Left lung (tissue), 14 donors: ENCODE measurements at places on chromosomes 2 and 18. TPM values are rescaled to one million over a fixed set of nuclear protein-coding genes. Genes with fewer than 3 reads are reported as not detected.

DNA sequence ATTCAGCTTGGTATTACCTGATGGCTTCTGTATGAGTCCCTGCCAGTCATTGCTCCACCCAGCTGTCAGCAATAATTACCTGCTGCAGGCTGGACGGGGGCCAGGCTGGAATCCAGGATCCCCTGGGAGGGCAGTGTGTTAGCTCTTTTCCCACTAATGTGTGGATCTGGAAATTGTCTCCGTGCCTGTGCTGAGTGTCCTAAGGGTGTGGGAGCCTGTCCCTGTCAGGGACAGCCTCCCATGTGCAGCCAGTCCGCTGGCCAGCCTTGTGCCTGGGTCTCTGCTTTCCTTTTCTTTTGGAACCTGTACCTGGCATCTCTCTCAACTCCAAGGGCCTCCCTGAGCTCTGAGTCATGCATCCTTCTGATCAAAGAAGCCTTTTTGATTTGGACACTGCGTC lies 107.2 kb upstream of the SPRED2 start:
- H3K4me1 ChIP-seq = no peaks in the 10 kb centered on the region
- no peak for DNase-seq
- no peak overlapping the region for H3K27ac ChIP-seq

DNA sequence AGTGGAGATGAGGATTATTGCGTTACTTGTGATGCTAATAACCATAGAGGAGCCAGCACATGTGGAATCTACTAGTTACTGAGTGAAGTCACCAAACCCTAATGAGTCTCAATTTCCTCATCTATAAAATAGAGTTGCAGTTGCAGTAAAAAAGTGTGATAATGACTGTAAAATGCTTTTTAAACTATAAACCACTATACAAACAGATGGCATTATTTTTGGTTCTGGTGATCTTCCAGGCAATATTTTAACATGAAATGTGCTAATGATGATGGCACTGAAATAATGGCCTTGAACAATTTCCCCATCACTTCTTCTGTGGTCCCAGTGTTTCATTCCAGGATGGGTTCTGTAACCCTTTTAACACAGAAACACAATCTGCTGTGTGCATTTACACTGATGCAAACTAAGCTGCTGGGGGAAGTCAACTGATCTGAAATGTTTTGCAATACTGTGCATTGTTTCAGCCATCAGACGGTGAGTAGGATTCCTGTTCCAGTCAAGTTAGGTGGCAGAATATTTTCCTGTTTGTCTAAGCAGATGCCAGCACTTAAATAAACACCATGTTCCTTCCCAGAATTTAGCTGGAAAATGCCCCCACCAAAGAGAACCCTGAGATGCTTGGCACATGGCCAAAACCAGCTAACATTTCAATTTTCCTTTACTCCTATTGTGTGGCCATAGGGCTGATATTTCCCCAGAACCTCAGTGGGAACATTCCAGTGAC lies 52.6 kb downstream of the TACR1 start:
- H3K27me3 ChIP-seq = no peaks in the 10 kb centered on the region
- H3K4me1 ChIP-seq = no peaks in the 10 kb centered on the region
- H3K36me3 ChIP-seq = no peaks in the 10 kb centered on the region
- H3K4me3 ChIP-seq = no peak overlapping the region

- H3K36me3 ChIP-seq = no peaks in the 10 kb centered on the region
- H3K27ac ChIP-seq = peak overlapping the region; percentile 93
- peak overlapping the region; percentile 56 for H3K4me3 ChIP-seq
- no peaks in the 10 kb centered on the region for H3K27me3 ChIP-seq
- DNase-seq = no peak
Measured at GRCh38 chr2:108535357-108535631, 1.0 kb downstream of the LIMS1 start.

- no peaks in the 10 kb centered on the region for H3K4me1 ChIP-seq
- no peak for DNase-seq
- H3K27me3 ChIP-seq = no peaks in the 10 kb centered on the region
- no peak overlapping the region for H3K4me3 ChIP-seq
- H3K36me3 ChIP-seq = no peaks in the 10 kb centered on the region
- no peak overlapping the region for H3K27ac ChIP-seq
Measured at GRCh38 chr2:198337368-198337767, 533.0 kb downstream of the PLCL1 start.

GRCh38 chr2:17940091-17940630 lies 61.7 kb downstream of the KCNS3 start:
- no peak overlapping the region for H3K27ac ChIP-seq
- H3K27me3 ChIP-seq = no peaks in the 10 kb centered on the region
- no peak overlapping the region for H3K4me3 ChIP-seq
- H3K4me1 ChIP-seq = peaks cover 3% of the 10 kb centered on the region
- H3K36me3 ChIP-seq = no peaks in the 10 kb centered on the region

GRCh38 chr2:149353421-149353820 lies 23.0 kb downstream of the LYPD6 start:
- H3K4me1 ChIP-seq = no peaks in the 10 kb centered on the region
- H3K4me3 ChIP-seq = no peak overlapping the region
- DNase-seq = no peak
- no peaks in the 10 kb centered on the region for H3K36me3 ChIP-seq
- H3K27ac ChIP-seq = no peak overlapping the region

DNA sequence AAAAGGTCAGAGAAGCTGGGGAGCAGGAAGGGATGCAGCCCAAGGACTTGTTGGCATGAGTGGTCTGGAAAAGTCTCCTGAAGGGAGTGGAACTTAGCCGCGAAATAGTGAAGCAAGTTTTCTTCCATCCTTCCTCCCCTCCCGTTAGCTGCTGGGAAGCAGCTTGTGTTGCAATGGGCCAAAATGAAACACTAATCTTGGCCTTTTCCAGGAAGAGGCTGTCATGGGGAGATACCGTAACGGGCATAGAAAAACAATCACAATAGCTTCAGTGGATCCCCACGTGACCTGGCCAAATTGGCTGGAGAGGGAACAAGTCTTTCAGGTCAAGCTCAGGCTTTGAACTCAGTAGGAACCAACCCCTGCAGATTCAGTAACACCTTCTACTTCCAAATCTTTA lies 49.3 kb downstream of the SEMA4F start:
- H3K4me3 ChIP-seq = no peak overlapping the region
- no peaks in the 10 kb centered on the region for H3K36me3 ChIP-seq
- DNase-seq = no peak
- H3K27ac ChIP-seq = no peak overlapping the region
- H3K4me1 ChIP-seq = no peaks in the 10 kb centered on the region

- H3K27me3 ChIP-seq = no peaks in the 10 kb centered on the region
- H3K4me1 ChIP-seq = no peaks in the 10 kb centered on the region
- DNase-seq = no peak
- H3K36me3 ChIP-seq = no peaks in the 10 kb centered on the region
- H3K4me3 ChIP-seq = no peak overlapping the region
Measured at GRCh38 chr18:53817976-53818950, 406.2 kb downstream of the MBD2 start.

DNA sequence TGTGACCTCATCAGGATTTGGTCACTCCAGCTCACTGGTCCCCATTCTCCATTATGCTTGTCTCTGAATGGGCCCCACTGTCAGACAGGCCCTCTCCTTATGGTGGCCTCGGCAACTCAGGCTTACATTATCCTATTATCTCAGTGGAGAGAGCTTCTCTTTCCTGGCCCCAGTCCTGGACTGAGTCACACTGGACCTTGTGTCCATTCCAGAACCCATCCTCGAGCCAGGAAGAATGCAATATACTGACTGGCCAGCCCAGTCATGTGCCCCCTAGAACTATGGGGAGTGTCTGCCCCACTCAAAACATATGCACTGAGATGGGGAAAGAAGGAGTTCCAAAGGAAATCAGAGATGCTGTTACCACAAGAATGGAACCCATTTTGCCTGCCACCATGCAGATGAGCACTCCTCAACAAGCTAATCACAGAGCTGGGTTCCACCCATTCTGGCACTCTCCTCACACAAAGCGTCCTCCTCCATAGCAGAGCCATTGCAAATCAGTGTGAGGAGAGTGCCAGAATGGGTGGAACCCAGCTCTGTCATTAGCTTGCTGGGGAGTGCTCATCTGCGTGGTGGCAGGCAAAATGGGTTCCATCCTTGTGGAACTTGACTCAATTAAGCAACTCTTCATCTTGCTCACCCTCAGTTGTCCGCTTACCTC lies 71.9 kb downstream of the CHRNA1 start:
- H3K4me3 ChIP-seq = no peak overlapping the region
- H3K27ac ChIP-seq = no peak overlapping the region
- DNase-seq = no peak
- no peaks in the 10 kb centered on the region for H3K27me3 ChIP-seq

DNA sequence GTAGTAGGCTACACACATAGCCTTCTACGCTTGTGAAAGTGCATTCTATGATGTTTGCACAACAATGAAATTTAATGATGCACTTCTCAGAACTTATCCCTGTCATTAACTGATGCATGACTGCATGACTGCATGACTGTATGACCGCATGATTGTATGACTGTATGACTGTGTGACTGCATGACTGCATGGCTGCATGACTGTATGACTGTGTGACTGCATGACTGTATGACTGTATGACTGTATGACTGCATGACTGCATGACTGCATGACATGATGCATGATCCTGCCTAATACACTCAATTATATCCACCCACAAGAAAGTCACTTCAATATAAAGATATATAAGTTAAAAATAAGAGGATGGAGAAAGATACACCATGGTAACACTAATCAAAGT lies 365.4 kb upstream of the FSIP2 start:
- H3K4me3 ChIP-seq = no peak overlapping the region
- no peaks in the 10 kb centered on the region for H3K4me1 ChIP-seq
- H3K27ac ChIP-seq = no peak overlapping the region

GRCh38 chr2:198662905-198663304 lies 794.8 kb downstream of the SATB2 start:
- no peaks in the 10 kb centered on the region for H3K4me1 ChIP-seq
- no peaks in the 10 kb centered on the region for H3K27me3 ChIP-seq
- no peaks in the 10 kb centered on the region for H3K36me3 ChIP-seq
- no peak overlapping the region for H3K27ac ChIP-seq
- no peak overlapping the region for H3K4me3 ChIP-seq
- no peak for DNase-seq

DNA sequence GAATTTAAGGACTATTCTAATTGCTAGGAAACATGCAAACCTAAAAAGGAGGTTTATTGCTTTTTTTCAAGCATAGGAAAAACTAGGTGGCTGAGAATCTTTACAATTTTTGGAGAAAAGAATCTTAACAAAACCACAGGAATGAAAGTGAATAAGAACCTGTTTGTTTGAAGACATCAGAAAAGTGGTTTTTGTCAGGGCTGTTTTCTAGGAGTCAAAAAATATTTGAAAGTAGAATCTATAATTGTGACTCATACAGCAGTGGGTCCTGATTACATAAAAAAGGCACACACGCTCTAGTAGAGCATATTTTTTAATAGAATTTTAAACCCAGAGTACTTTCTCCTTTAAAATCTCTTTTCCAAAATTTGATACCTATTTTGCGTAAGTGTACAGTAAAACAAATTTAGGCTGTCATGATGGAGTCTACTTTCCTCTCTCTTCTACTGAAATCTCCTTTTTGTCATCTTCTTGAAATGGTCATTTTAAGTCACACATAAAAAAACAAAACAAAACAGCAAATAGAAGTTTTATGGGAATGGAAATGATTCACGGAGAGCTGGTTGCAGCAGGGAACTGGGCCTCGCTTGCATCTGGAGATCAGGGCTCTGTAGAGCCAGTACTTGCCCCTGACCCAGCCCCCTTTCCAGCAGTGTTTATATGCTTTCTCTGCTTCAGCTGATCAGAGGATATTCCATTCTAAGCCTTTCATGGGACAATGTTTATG lies 59.1 kb upstream of the PELI1 start:
- DNase-seq = no peak
- no peaks in the 10 kb centered on the region for H3K27me3 ChIP-seq
- H3K4me1 ChIP-seq = peaks cover 31% of the 10 kb centered on the region
- H3K4me3 ChIP-seq = no peak overlapping the region
- H3K36me3 ChIP-seq = no peaks in the 10 kb centered on the region
- peak overlapping the region; percentile 90 for H3K27ac ChIP-seq

DNA sequence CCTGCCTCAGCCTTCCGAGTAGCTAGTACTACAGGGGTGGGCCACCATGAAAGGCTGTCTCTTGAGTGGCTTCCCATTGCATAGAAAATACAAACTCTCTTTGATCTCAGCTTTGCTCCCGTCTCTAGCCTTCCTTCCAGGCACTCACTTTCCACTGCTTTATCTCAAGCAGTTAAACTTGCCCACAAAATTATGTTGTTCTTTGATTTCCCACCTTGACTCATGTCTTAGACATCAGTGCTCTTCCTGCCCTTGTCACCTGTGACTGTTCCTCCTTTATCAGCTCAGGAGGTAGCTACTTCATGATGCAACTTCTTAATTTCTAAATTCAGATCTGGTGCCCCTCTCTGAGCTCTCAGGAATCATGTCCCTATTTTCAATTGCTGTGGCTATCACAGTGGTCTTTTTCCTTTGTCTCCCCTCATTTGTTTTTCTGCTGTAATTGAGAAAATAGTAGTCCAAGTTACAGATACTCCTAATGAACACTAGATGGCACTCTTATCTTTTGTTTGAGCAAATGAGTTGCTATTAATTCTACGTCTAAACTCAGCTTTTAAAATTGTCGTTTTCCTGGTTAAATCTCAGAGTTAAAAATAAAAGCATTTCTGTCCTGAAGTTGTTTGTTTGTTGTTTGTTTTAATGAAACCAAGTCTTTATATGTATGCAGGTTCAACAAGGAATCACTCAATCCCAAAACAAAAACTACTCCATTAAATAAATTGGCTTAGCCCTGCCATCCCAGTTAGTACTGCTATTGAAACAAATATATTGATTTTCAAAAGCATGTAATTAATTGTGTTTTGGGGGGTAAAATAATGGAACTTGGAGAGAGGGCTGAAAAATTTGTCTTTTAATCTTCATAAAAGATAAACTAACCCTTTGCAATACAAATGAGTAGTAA lies 46.9 kb upstream of the GREB1L start:
- H3K4me3 ChIP-seq = no peak overlapping the region
- no peaks in the 10 kb centered on the region for H3K4me1 ChIP-seq
- no peak for DNase-seq
- no peaks in the 10 kb centered on the region for H3K36me3 ChIP-seq
- peaks cover 18% of the 10 kb centered on the region for H3K27me3 ChIP-seq

GRCh38 chr18:60120231-60120750 lies 220.5 kb downstream of the PMAIP1 start:
- H3K4me3 ChIP-seq = no peak overlapping the region
- no peak overlapping the region for H3K27ac ChIP-seq
- H3K36me3 ChIP-seq = no peaks in the 10 kb centered on the region
- no peak for DNase-seq
- H3K27me3 ChIP-seq = no peaks in the 10 kb centered on the region

GRCh38 chr2:41992671-41993434 lies 55.0 kb upstream of the PKDCC start:
- no peaks in the 10 kb centered on the region for H3K36me3 ChIP-seq
- H3K4me1 ChIP-seq = no peaks in the 10 kb centered on the region
- no peak for DNase-seq
- no peaks in the 10 kb centered on the region for H3K27me3 ChIP-seq

The PASK gene
- 12.7 TPM for total RNA-seq

The ANKRD29 gene
- total RNA-seq = 23.1 TPM

The HTR2B gene
- 1.1 TPM for total RNA-seq

The PLA2R1 gene
- total RNA-seq = 5.5 TPM

The CCNT2 gene
- total RNA-seq = 40.6 TPM

The DPP10 gene
- total RNA-seq = 0.82 TPM

The ABCB11 gene
- 0.08 TPM for total RNA-seq

The CCDC148 gene
- 0.64 TPM for total RNA-seq

The TNFRSF11A gene
- 4.7 TPM for total RNA-seq
